ENCODE measurements at places on chromosomes 7 and 10. TPM values are rescaled to one million over a fixed set of nuclear protein-coding genes. Genes with fewer than 3 reads are reported as not detected.

Gene NXPH1
- not detected for total RNA-seq

DNA sequence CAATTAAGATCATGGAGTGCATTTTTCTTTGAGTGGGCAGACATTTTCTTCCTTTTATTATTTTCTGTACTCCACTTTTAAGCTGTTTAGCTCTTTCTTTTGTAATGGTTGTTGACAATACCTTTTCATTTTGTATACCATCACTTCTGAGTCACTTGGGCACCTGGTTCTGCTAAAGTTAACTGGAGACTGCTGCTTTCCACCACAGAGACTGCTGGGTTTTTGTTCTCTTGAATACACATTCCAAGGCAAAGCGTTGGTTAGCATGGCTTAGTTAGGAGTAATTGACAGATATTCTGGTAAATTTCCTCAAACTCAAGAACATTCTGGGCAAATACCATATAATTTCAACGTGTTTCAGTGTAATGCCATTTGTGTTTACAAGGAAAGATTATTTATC is 541.9 kb upstream of the CELF2 start:
- no peak for DNase-seq

Gene DGKI
- total RNA-seq: not detected

DNA sequence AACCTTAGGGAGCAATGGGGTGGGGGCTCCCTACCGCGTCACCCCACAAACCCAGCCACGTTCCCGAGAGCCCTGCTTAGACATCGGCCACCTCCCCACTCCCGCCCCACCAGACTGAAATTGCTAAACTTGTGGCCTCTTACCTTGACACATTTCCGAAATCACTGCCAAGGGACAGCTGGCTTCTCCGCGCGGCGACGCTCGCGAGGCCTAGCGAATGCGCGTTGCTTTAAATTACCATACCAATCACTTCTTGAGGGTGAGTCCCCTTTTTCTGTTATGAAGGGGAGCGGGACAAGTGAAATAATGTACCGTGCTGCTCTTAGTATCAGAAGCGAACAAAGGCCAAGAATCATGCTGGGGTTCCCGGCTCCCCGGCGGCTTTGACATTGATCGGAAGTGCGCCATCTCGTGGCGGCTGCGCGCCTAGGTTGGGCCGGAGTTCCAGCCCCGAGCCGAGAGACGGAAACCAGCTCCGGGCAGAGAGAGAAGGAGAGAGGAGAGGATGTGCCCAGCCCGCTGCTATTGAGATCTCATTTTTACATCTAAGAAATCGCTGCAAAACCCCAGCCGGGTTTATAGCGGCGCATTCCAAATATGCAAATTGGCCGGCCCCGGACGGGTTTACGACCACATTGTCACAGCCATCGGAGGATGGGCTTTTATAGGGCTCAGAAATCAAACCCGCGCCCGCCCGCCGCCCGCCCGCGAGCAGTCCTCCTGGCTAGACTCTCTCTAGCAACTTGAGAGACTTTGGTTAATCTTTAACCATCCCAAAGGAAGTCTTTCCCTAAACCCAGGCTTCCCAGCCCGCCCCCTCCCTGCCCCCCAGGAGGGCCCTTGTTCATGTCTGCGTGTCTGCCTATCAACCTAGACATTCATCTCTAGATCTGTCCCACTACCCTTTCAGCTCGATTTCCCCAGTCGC is 5.3 kb downstream of the HOXA11 start:
- peak; percentile 77 for DNase-seq

GRCh38 chr10:86361156-86362128 is 5.2 kb downstream of the GRID1 start:
- DNase-seq: peak; percentile 10

Gene FAM25A
- not detected for total RNA-seq

Gene DTX2
- 34.3 TPM for total RNA-seq

Gene ETV1
- total RNA-seq: 0.45 TPM

- no peak for DNase-seq
Measured at GRCh38 chr10:97718178-97718577, 4.6 kb downstream of the MARVELD1 start.

Gene PCLO
- total RNA-seq: not detected

Gene ADGRA1
- total RNA-seq: not detected

DNA sequence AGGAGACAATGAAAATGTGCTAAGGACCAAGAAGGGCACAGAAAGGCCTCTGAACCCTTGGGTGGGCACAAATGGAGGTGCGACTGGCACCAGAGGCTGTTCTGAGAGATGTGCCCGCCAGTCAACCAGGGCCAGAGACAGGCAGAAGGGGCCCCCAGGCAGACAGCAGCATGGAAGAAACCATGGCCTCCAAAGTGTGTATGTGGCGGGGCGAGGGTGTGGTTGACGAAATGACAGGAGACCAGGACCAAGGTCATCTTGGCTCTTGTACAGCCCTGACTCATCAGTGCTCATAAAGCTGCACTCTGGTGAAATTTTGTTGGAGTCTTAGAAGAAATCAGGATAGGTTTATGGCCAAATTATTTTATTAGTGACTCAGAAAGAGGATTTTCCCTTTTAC is 4.0 kb upstream of the MRPS24 start:
- DNase-seq: no peak

Gene CCL24
- total RNA-seq: not detected

Gene PRF1
- total RNA-seq: 165 TPM

Gene CCDC126
- total RNA-seq: 10.0 TPM

DNA sequence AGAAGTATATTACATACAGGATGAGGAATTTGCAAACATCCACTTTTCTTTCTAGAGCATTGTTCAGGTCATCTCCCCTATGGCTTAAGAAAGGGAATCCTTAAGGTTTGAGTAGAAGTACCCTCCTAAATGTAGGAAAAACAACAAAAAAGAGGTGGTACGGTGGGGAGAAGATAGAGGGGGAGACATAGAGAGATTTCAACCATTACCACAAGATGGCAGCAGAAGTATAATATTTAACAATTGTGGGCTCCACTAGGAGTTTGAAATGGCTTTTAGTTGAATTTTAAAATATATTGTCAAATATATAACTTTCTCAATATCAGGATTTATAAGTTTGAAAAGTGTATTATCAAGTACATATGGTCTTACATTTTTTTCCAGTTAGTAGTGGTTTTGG is 72.7 kb upstream of the PRKG1 start:
- no peak for DNase-seq

DNA sequence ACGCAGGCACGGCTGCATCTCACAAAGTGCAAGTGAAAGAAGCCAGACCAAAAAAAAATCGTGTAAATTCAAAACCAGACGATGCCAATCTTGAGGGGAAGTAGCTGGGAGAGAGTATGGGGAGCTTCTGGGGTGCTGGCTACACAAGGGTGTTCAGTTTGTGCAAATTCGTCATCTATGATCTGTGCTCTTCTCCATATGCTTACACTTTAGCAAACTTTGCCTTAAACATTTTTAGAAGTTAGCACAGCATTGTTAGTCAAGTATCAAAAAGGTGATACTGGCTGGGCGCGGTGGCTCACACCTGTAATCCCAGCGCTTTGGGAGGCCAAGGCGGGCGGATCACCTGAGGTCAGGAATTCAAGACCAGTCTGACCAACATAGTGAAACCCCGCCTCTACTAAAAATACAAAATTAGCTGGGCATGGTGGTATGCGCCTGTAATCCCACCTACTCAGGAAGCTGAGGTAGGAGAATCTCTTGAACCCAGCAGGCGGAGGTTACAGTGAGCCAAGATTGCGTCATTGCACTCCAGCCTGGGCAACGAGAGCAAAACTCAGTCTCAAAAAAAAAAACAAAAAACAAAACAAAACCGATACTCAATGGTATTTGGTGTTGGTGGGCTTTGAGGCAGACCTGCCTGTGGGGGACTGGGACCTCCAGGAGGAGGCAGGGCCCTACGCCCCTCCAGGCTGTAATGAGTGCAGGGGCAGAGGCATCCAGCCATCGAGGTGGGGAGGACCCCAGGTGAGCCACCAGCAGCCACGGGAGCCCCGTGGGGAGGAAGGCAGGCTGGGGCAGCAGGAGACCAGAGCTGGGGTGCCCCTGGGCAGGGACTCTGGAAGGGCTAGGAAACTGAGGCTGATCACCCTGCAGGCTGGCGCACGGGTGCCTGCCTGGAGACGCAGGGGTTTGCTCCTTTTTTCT is 150.0 kb downstream of the PRKAG2 start:
- no peak for DNase-seq

- no peak for DNase-seq
Measured at GRCh38 chr7:155464948-155465739, 7.2 kb downstream of the EN2 start.

- no peak for DNase-seq
Measured at GRCh38 chr10:10960534-10960933, 57.1 kb upstream of the CELF2 start.

DNA sequence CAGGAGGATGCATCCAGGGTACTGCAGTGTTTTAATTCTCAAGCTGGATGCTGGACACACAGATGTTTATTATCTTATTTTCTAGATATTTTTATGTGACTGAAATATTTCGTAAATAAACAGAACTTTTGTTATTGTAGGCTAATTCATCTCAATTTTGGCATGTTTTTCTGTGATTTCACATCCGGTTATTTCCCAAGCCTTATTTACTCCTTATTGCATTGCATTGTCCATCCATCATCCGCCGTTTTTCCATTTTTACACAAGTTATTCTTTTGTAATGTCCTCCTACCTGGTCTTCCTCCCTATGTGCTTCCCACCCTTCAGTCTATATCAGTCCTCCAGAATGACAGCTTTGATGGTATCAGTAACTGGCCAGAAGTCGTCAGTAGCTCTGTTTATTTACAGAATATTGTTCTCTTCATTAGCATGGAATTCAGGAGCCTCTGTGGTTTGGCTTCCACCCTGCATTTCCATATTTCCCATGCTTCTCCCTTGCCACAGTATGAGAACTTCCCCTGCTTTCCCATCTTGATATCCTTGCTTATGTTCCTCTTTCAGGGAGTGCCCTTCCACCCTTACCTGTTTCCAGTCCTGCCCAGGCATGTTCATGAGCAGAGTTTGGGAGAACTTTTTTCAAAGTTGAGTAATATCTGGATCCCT is 16.1 kb downstream of the GNAI1 start:
- no peak for DNase-seq

Gene TEX36
- total RNA-seq: not detected

DNA sequence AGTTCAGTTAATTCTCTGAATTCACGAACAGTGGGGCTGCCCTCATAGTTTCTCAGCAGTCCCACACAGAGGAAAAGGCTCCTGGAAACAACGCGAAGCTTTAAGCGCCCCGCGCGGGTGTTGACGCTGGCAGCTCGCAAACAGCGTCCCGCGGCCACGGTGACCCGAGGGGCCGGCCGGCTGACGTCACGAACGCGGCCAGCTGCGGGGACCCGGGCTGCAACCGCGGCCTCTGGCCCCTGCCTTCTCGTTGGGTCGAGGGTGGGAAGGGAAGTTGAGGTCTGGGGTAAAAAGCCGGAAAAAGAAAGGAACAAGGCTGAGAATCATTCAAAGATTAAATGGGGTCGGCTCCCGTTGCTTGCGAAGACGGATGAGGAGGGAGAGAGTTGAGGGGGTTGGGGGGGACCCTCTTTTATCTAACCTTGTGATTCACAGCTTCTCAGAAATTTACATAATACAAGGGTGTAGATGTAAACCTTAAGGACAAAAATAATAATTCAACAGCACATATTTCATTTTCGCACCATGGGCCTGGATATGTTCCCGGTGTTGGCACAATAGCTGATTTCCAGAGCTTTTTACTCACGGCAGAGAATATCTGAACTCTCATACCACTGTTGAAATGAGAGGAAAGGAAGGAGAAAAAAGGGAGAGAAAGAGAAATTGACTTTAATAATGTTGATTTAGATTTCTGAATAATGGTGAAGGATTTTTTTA is 7.3 kb upstream of the FEZF1 start:
- DNase-seq: no peak

DNA sequence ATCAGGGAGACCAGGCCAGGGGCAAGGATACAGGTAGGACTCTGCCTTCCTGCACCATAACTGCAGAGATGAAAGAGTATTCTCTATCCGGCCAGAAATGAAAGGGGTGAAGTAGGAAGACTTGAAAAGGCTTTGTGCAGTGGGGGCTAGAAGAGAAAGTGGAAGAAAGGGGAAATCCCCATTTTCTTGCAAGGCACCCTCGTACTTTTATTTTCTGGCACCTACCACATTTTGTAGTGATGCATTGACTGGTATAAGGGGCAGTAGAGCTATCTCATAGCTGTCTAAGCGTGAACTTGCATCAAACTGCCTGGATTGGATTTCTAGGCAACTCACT is 752 bp upstream of the CAMK2G start:
- no peak for DNase-seq

Gene DENND2A
- not detected for total RNA-seq

- no peak for DNase-seq
Measured at GRCh38 chr10:81019029-81019890, 481.6 kb downstream of the SH2D4B start.

GRCh38 chr7:127816354-127817190 is 164.6 kb downstream of the SND1 start:
- no peak for DNase-seq

- peak; percentile 56 for DNase-seq
Measured at GRCh38 chr7:20330928-20331909, 519 bp downstream of the ITGB8 start.

GRCh38 chr10:11782793-11783557 is 40.2 kb upstream of the PROSER2 start:
- no peak for DNase-seq

GRCh38 chr7:92797693-92798092 is 38.7 kb downstream of the CDK6 start:
- DNase-seq: no peak

Measured in activated naive CD8-positive, alpha-beta T cell treated with anti-CD3 and anti-CD28 coated beads, Interleukin-2, amount 10 ng/mL, durations not matched to agents 7 days and 5 days (primary cell).